Calu3 (cell line): ENCODE measurements at places on chromosomes 12 and 14.

- no peak for DNase-seq
Measured at GRCh38 chr14:77270361-77271112, 469 bp downstream of the NGB start.

- no peak for DNase-seq
Measured at GRCh38 chr14:92263681-92264080, 59.3 kb upstream of the SLC24A4 start.

DNA sequence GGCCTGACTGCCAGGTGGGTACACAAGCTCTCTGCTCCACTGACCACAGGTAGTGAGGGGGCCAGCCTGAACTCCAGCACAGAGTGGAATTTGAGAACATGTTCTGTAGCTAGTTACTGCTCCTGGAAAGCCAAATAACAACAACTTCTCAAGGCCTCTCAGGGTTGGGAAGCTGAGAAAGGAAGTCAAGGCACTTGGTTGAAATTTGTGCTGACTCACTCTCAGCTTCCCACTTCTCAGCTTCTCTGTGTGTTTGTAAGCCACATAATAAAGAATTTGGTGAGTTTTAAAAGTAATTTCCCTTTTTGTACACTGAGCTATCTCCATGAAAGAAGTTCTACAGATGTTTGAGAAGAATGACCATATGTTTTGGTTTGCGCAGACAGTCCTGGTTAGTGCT, 234.9 kb downstream of the KTN1 start:
- no peak for DNase-seq

DNA sequence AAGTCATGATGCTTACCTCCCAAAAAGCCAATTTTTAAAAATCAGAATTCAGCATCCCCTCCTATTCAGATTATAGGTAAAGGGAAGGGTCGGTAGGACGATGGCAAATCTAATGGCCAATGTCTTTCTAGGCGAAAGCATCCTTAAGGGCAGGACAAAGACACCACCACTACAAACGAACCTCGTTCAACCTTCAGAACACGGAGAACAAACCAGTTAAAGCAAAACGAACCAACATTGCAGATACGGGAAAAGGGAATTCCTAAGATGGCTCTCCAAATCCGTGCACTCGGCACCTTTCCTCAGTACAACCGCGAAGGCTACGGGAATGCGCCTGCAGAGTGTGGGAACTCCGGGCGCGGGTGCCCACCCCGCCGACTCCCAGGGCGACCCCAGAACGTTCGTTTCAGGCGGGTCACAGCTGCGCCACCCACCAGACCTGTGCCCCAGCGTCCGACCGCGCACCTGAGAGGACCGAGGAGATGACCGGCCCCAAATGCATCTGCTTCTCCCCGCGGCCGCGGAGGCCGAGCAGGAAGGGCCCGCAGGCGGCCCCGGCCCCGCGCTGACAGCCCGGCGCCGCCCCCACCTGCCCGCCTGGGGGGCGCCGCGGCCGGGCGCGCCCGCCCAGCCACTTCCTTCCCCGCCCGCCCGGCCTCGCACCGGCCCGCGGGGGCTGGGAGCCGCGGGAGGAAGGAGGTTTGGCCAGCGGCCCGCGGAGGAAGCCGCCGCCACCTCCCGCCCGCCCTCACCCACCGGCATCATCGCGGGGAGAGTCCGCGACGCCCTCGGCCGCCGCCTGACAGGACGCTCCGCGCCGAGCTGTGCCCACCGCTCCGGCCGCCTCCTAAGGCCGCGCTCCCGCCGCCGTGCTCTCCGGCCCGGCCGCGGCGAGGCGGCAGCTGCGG, 578 bp downstream of the PPP1R13B start:
- DNase-seq = peak; percentile 18

DNA sequence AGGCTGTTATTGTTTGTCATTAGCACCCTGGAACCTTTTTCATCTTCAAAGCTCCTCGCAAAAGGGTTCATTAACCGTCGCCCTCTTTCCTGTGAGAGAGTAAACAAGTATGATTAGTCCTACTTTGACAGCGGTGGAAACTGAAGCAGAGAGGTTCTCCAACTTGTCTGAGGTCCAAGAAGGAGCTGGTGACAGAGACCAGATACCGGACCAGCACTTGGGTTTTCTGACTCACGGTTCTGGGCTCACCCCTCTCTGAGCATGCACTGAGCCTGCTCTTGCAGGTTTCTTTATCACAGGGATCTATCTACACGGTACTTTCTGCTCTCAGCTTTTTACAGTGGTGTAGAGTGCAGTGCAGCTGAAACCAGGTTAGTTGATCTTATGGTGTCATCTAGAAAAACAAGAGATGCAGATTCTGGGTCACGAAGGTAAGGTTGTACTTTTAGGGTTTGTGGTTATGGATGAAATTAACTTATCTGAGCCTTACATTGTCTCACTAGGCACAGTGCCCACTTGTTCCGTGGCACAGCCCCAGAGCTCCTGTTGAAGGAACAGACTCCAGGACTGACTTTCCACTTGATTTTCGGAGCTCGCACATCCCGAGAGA, 62.1 kb downstream of the PPP2R5C start:
- no peak for DNase-seq

GRCh38 chr12:55818886-55819285, 1.0 kb downstream of the ORMDL2 start:
- no peak for DNase-seq

- DNase-seq = no peak
Measured at GRCh38 chr12:18135086-18135485, 45.1 kb upstream of the RERGL start.
